ENCODE measurements at places on chromosomes 1 and 21. TPM values are rescaled to one million over a fixed set of nuclear protein-coding genes. Genes with fewer than 3 reads are reported as not detected.

Gene CAMSAP2
- total RNA-seq: 32.2 TPM

Gene CFHR4
- total RNA-seq: not detected

Gene VCAM1
- 10.2 TPM for total RNA-seq

Gene NADK
- total RNA-seq: 82.3 TPM

Gene CTSE
- 624 TPM for total RNA-seq

Gene GBP6
- total RNA-seq: 1.3 TPM

Gene OR2T27
- total RNA-seq: not detected

Gene UBL4B
- not detected for total RNA-seq

Gene TMPRSS15
- total RNA-seq: not detected

Gene FOXD2
- total RNA-seq: 0.34 TPM

Gene LRRC7
- total RNA-seq: not detected

Gene RNU1-4
- total RNA-seq: 2,748 TPM

Gene SLC35F3
- total RNA-seq: 0.58 TPM

Gene SYT6
- not detected for total RNA-seq

Gene PCSK9
- 55.0 TPM for total RNA-seq

Gene XCL2
- total RNA-seq: 0.89 TPM

Gene ABCG1
- 53.8 TPM for total RNA-seq

Gene IL12RB2
- 1.1 TPM for total RNA-seq

Gene TMEM200B
- 5.7 TPM for total RNA-seq

Gene TCEA3
- 28.3 TPM for total RNA-seq

Gene RORC
- total RNA-seq: 11.8 TPM

Gene PKP1
- total RNA-seq: 2.1 TPM

Gene KIF21B
- total RNA-seq: 7.9 TPM

Gene EDN2
- 4.0 TPM for total RNA-seq

Gene RGS16
- total RNA-seq: 11.0 TPM

Gene LEMD1
- total RNA-seq: 2.1 TPM

Gene DNALI1
- 17.9 TPM for total RNA-seq

Gene NID1
- total RNA-seq: 55.4 TPM

Gene HMGN2
- total RNA-seq: 266 TPM
